ENCODE measurements at places on chromosomes 7 and 10.

GRCh38 chr10:37860494-37861190 lies 3.2 kb upstream of the ZNF248 start:
- DNase-seq = no peak

DNA sequence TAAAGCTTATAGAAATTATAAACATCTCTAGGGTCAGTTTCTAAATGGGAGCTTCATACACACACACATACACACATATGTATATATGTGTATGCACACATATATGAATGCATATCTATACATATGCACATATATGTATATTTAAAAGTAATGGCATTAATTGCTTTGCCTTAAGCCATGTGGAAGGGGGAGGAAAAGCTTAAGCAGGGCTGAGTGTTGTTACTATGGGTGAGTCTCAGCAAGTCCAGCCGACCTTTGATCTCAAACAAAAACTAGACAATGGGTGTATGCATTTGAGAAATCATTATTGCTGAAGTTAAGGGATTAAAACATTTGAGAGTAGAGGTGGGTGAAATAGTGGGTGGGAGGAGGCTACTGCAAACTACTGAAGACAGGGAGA lies 546.7 kb downstream of the MAGI2 start:
- DNase-seq = no peak

DNA sequence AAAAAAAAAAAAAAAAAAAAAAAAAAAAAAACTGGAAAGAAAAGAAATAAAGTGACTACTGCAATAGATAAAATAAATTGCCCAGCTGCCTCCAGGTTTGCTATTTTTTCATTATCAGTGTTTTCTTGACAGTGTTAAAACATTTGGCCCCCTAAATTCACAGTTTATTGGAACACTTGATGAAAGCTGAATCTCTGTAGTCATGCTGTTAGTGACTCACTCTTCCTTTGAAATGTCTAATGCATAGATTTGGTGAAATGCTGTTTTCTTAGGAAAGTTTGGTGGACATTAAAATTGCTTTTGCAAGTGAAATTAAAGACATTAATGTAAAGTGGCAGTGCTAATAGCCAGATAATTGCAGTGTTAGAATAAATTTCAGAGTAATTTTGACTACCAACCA lies 785.2 kb downstream of the NRG3 start:
- no peak for DNase-seq

DNA sequence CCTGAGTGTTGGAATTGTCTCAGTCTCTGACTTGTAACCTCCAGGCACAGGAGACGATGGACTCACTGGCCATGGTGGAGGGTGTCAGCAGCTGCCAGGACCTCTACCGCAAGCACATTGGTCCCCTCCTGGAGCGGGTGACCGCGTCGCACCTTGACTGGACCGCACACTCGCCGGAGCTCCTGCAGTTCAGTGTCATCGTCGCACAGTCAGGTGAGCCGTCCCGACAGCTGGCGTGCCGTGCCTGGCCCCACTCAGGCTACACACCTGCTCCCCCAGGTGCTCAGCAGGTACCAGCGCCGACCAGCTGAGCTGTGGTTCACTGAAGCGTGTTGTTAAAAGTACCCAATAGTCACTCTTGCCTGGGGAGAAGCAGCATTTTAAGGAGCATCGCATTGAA lies 36.7 kb upstream of the PRKAR1B start:
- no peak for DNase-seq

- no peak for DNase-seq
Observed at GRCh38 chr10:76899490-76899889, 738.1 kb downstream of the KCNMA1 start.

- DNase-seq = no peak
Observed at GRCh38 chr7:133786401-133786937, 340.7 kb upstream of the LRGUK start.

DNA sequence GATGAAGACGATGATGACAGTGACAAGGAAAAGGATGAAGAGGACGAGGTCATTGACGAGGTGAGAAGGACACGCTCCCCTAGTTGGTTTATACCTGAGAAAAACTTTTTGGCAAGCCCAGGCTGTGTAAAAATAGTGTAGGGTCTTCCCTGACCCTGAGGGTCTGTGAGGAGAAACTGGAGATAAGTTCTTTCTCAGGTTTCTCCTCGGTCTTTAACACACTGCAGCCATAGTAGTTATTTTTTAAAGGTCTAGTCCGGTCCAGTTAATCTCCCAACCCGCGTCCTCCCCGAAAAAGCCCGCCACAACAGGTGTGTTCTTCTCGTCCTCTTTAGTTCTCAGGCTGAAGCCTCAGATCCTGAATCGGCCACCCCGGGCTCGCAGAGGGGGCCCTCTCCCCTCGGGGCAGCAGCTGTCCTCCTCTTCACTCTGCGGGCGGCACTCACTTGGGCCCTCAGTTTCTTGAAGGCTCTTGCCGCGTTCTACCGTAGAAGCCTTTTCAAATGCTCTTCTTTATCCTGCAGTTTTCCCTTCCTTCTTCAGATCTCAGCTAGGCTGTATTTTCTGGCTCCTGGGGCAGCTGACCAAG lies 411 bp downstream of the BCCIP start:
- DNase-seq = no peak

GRCh38 chr10:61750943-61751471 lies 88.3 kb downstream of the CABCOCO1 start:
- peak; percentile 36 for DNase-seq

DNA sequence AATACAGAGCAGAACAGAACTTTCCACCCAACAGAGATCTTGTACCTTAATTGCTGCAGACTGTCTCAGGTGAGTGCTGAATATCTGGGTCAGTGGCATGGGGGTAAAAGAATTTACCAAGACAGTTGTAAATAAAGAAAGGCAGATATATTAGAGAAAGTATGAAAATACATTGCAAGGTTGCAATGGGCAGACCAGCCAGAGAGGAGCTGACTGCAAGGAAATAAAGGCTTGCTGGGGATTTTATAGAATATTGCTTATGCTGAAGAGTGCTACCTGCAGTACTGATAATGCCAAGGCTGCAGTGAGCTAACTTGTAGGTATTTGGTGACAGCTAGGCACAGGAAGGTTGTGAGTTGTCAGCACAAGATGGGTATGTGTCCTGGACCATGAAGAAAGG lies 171.0 kb upstream of the TRIM24 start:
- no peak for DNase-seq

DNA sequence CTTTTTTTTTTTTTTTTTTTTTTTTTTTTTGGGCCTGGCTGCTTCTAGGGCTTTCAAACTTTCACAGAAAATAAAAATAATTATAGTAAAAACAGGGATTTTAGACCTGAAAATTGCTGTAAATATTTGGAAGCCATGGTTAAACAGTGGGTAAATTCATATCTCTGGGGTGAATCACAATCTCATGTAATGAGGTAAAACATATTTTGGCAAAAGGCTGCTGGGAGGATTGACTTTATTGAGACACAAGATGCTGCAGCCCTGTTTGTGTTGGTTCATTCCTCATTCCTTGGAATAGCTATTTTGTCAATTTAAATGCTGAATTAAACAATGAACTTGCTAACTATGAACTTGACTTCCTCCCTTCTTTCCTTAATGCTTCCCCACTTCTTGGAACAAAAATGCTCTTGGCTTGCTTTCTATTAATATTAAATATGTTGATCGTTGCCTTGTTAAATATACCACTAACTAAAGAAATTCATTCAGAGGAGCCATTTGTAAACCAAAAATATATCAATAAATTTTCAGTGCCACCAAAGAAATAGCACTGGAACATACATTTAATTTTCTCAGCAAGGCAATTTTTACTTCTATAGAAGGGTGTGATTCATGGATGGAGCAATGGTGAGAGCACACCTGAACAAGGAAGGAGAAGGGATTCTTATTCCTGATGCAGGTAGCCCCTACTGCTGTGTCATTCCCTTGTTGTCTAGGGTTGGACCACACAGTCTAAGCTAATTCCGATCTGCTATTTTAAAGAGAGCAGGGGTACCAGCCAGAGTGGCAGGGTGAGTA lies 24.6 kb downstream of the AGK start:
- DNase-seq = no peak

- DNase-seq = no peak
Observed at GRCh38 chr7:158311791-158312190, 275.8 kb downstream of the PTPRN2 start.

DNA sequence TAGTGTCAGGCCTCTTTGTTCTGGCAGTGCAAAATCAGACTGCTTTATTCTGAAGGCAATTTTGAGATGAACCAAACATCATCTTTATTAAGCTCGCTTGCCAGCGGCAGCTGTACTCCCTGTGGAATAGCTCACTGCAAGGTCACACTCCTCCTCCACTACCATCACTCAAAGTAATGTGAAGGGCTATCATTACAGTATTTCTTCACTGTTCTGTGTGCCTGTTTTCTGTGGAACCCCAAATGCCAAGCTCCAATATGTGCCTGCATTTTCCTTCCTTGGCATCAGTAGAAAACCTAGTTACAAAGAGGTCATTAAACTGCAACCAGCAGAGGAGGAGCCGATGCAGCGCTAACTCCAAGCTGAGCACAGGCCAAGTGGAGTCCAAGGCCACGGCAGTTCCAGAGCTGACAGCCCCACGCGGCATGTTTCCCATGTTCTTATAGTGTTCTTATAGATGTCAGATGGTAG lies 21.4 kb downstream of the BCCIP start:
- no peak for DNase-seq

DNA sequence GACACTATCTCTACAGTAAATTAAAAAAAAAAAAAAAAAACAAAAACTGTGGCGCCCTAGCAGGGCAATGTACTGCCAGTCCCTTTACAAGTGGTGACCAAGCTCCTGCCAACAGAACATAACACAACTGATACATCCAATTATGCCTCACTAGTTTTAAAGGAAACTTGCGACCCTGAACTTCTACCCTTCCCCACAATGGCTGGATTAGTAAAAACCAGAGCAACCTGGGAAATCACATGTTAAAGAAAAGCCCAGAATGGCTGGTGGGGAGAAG lies 16.5 kb downstream of the ATE1 start:
- no peak for DNase-seq

DNA sequence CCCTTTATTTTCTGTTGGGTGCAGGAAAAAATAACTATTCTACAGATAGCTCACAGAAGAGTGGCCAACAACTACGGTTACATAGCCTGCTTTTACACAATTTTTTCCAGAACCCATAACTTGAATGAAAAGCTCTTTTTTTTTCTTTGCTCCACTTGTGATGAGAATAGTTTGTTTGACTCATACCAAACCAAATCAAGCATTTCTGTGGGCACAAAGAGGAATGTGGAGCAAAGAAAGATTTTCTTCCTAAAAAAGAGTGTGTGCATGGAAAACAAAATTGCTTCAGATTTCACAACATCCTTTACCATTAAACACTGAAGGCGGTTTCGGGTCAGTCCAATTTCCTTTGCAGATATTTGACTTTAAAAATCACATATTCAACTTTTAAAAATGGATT lies 54.8 kb upstream of the RAB11FIP2 start:
- no peak for DNase-seq

DNA sequence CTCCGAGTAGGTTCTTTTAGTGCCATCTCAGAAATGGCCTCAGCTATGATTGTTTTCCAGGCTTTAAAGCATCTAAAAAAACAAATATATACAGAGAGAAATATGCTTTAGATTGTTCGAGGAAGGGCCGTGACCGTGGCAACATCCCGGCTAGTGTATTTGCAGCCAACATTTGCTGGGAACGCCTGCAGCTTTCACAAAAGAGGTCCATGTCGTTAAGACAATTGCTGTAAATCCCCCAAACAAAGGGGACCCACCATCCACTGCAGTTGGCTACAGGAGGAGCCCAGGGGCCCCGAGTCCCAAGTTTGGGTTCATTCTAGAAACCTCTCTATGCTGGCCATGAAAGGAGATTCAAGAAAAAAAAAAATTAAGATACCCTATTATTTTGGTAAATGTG lies 152.8 kb upstream of the TCF7L2 start:
- DNase-seq = no peak

GRCh38 chr10:130484468-130485180 lies 348.4 kb downstream of the GLRX3 start:
- no peak for DNase-seq

GRCh38 chr10:118669020-118669791 lies 73.8 kb upstream of the PRLHR start:
- DNase-seq = no peak

All from amniotic stem cell (primary cell).